ENCODE measurements at places on chromosomes 5 and 9.

DNA sequence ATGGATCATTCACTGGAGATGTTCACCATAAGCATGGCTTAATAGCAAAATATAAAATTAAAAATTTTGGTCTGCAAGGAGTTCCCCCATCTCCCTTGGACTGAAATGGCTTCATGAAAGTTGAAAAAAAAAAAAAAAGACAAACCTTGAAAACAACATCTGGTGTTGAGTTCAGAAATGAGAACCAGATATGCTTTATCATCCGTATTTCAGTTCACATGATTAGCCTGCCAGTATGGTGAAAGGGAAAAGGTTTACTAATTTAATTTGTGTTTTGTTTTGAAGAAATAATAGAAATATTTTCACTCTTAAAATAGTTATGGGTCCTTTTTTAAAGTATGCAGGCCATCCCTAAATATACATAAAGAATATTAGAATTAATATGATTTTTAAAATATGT, 67.8 kb downstream of the TMEM167A start:
- no peak for DNase-seq

DNA sequence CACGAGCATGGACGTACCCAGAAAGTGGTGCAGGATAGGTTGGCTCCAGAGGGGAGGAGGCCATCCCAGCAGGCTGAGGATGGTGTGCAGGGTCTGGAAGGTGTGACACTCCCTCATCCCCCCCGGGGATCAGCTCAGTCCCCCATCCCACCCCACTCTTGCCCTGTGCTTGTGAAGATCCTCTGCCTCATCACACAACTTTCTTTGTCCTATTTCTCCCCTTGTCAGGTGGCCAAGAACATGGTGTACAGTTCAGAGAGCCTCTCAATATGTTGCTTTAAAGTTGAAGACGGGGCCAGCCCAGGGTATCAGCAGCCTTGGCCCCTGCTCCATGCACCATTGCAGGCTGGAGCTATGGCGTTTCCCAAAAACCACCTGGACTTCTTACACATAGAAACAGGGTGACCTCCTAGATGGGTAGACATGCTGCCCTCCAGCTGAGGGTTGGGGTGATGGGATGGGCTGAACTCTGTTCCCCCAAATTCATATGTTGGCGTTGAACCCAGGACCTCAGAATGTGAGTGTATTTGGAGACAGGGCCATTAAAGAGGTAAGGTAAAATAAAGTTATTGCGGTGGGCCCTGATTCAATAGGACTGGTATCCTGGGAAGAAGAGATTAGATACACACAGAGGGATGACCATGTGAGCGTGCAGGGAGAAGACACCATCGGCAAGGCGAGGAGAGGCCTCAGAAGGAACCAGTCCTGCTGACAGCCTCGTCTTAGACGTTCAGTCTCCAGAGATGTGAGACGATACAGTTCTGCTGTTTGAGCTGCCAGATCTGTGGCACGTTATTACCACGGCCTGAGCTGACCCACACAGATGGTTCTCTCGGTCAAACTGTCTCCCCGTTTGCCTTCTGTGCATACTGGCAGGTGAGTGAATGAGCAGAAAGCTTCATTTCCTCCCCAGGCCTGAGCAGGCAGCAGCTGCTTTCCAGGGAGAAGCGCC, 272.5 kb downstream of the GADD45G start:
- no peak for DNase-seq

DNA sequence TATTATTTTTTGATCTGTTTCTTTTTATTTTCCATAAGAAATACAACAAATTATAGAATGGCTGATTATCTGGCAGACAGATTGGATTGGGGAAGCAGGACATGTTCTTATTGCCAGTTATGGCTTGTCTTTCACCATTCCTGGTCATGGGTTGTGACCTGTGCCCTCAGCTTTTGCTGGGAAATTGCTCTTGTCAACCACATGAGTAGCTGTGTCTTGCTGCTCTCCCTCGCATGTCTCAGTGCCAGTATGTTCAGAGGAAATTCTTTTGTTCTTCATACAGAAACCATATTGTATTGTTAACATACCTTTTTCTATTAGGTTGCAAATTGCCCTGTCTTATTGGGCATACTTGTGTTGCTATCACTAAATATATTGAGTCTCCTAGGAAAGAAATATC, 344.1 kb downstream of the OSTF1 start:
- DNase-seq = no peak

- DNase-seq = no peak
Observed at GRCh38 chr9:81108821-81109220, 580.5 kb downstream of the TLE1 start.

GRCh38 chr5:21686706-21687105, 1166.4 kb downstream of the CDH12 start:
- no peak for DNase-seq
